ENCODE measurements at places on chromosomes 3 and 15.

GRCh38 chr3:140219923-140220452 is 285.0 kb downstream of the CLSTN2 start:
- no peak for DNase-seq

DNA sequence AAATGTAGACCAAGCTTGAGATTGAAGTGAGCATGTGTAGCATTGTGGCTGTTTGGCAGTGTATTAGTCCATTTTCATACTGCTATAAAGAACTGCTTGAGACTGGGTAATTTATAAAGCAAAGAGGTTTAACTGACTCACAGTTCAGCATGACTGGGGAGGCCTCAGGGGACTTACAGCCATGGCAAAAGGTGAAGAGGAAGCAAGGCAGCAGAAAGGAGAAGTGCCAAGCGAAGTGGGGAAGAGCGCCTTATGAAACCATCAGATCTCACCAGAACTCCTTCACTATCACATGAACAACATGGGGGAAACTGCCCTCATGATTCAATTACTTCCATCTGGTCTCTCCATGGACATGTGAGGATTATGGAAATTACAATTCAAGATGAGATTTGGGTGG is 8.6 kb upstream of the CERS3 start:
- DNase-seq = no peak

GRCh38 chr15:73923156-73923487 is 3.1 kb upstream of the LOXL1 start:
- no peak for DNase-seq

GRCh38 chr3:59927056-59927455 is 877.2 kb upstream of the CFAP20DC start:
- DNase-seq = no peak

DNA sequence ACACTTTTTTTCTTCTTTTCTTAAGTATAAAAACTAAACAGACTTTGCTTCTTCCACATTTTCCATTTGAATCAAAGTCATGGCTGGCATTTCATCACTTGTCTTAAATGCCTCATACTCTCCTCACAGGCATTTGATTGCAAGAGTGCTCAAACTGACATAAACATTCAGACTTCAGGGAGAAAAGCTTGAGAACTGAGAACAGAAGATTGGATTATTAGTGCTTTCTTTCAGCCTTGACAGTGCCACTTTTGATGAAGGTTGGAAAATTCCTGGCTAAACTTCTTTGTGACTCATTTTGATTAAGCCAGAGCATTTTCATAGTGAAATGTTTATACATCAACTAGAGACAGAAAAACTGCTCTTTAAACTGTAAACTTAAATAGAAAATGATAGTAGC is 544.4 kb downstream of the DIPK2A start:
- no peak for DNase-seq

GRCh38 chr3:118098827-118099226 is 935.8 kb downstream of the IGSF11 start:
- DNase-seq = no peak
